ENCODE measurements at places on chromosomes 13 and 19.

DNA sequence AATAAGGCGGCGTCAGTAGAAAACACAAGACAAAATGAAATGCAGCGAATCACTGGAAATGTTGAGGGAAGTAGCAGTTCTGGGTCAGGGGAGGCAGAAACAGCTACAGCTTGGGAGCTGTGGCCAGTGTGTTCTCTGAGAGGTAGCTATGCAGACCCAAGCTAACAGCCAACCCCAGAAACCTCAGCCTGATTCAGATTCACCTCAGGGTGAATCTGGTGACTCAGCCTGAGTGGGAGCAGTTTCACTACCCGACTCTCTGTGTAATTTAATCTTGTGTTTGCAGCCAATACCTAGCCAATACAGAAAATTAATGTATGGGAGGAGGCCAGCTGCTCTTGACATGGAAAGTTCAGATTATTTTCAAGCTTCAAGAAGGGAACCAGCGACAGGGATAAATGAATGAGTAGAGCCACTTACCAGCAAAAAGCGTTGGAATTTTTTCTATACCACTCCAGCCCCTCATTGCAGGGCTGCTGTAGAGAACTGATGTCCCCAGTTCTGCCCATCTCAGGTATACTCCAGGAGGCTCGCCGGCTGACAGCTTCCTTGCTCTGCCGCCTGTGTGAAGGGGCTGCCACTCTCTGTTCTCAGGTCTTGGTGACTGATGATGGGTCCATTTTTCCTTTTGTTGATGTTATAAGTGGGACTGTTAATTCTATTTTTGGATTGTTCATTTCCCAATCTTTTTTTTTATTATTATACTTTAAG is 8.9 kb downstream of the IGFL3 start:
- DNase-seq, result no peak

DNA sequence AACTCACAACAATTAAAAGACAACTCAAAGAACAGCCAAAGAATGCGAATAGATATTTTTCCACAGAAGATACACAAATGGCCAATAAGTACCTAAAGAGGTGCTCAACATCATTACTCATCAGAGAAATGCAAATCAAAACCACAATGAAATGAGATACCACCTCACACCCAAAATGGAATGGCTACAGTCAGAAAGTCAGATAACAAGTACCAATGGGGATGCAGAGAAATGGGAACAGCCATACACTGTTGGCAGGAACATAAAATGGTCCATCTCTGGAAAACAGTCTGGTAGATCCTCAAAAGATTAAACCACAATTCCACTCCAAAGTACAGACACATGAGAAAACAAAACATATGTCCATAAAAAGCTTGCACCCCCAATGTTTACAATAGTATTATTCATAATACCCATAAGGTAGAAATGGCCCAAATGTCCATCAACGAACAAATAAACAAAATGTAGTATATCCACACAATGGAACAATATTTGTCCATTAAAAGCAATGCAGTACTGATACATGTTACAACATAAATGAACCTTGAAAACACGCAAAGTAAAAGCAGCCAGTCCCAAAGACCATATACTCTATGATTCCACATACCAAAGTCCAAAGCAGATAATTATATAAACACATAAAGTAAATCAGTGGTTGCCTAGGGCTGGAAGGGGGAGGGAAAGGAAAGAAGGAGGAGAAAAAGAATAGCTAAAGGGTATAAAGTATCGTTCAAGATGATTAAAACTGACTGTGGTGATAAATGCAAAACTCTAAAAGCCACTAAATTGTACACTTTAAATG is 19.6 kb downstream of the USP12 start:
- no peak for DNase-seq

- DNase-seq, result no peak
Measured at GRCh38 chr13:69324090-69324886, 783.3 kb upstream of the ATXN8OS start.

GRCh38 chr13:102028868-102029267 is 373.0 kb downstream of the FGF14 start:
- DNase-seq, result no peak

- no peak for DNase-seq
Measured at GRCh38 chr19:50312967-50313811, 16.0 kb downstream of the KCNC3 start.

DNA sequence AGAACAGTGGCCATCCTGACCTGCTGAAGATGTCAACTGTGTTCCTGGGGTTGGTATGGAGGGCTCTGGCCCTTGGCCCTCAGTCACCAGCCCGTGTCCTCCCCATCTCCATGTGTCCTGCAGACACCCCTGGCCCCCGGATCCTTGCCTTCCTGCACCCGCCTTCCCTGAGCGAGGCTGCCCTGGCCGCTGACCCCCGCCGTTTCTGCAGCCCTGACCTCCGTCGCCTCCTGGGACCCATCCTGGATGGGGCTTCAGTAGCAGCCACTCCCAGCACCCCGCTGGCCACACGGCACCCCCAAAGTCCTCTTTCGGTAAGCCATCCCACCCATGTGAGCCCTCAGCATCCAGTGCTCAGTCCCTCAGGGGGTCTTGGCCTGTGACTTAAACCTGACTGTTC is 24.8 kb downstream of the HIF3A start:
- DNase-seq, result no peak

- DNase-seq, result no peak
Measured at GRCh38 chr13:75770592-75771011, 134.5 kb downstream of the LMO7 start.

DNA sequence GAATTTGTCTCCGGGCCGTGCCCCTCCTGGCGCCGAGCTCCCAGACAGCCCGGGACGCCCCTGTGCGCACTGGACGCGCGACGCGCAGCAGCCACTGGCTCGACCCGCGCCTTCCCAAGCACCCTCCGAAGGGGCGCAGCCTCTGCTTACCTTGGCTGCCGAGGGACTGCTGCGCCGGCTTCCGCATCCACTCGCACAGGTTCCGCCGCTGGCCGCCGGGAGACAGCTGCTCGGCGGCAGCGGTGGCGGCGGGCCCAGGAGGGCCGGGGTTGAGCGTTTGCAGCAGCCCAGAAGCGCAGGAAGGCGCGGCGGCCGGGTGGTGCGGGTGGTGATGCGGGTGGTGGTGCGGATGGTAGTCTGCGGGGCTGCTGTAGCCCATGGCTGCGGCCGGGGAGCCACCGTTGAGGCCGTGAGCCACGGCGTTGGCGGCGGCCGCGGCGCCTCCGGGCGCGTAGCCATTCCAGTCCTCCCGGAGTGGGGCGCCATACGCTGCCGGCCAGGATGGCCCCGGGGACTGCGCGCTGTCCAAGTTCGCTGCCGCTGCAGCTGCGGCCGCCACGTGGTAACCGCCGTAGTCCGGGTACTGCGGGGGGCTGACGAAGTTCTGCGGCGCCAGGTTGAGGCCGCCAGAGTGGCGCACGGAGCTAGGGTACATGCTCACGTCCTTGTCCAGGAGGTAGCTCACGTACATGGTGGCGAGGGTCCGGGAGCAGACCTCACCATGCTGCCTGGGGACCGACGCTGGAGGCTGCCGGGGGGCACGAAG is 616 bp downstream of the CDX2 start:
- no peak for DNase-seq

DNA sequence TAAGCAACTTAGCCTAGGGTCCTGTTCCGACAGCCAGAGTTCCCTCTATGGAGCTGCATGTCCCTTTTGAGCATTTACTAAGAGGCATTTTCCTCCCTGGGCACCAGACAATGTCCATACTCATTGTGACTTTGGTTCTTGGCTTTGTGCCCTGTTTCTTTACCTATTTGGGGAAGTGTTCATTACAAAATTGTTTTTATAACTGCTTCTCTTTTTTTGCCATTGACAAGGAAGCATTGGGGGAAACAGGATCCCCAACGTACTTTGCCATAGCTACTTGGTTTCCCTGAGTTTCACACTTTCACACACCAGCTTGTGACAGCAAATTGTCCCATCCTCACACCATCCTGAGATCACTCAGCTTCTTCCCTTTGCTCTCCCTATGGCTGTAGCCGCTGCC is 81.1 kb upstream of the SIAH3 start:
- no peak for DNase-seq

DNA sequence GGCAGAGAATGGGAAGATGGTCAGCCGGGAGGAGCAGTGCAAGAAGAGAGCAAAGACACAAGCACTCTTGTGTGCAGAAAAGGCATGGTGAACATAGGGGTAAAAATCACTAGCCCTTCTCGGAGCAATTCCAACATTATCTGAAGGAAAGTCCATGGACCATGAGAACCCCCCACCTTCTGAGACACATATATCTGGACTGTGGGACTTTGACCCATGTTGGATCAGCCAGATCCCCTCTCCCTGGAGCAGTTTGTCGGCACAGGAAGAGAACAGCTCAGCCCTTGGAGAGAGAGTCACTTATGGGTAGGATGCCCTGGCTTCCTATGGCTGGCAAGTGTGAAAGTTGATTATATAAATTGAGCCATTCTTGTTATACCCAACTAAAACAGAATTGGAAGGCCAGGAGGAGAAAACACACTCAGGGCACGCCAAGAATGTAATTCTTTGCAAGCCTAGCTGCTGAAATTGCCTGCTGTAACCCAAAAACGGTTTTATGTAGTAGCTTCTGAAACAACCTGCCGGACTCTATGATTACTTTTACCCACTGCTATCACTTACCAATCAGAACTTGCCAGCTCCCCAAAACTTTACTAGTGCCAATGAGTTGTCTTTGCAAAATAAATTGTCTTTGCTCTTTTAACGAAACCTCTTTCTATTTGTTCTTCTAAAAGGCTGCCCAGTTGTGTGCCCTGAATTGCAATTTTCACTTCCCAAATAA is 62.8 kb upstream of the ZNF599 start:
- DNase-seq, result no peak

- DNase-seq, result no peak
Measured at GRCh38 chr19:45351401-45351952, 10.9 kb downstream of the KLC3 start.

- DNase-seq, result no peak
Measured at GRCh38 chr19:8393192-8393870, 3.2 kb downstream of the RAB11B start.

- no peak for DNase-seq
Measured at GRCh38 chr13:99590519-99591011, 89.3 kb downstream of the TM9SF2 start.

DNA sequence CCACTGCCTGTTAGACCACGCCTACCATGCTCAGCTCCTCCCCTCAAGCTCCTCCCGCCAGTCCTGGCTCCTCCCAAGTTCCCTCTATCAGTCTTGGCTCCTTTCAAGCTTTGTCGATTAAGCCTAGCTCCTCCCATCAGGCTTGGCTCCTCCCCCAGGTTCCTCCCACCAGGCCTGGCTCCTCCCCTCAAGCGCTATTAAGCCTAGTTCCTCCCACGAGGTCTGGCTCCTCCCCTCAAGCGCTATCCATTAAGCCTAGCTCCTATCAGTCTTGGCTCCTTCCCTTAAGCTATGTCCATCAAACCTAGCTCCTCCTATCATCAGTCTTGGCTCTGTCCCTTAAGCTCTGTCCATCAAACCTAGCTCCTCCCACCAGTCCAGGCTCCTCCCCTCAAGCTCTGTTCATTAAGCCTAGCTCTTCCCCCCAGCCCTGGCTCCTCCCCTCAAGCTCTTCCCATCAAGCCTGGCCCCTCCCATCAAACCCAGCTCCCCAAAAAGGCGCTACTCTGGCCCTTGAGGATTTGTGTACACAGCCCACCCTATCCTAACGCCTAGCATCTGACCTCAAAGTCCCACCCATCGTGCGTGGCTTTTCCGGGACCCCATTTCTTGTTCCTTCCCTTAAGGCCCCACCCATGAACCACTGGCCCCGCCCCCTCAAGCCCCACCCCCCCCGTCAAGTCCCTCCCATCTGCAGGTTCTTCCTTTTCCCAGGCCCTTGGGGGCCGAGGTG is 10.0 kb downstream of the CAMSAP3 start:
- no peak for DNase-seq

GRCh38 chr13:41039746-41040145 is 20.6 kb upstream of the ELF1 start:
- no peak for DNase-seq

GRCh38 chr19:51333836-51334460 is 8.0 kb downstream of the VSIG10L start:
- no peak for DNase-seq

GRCh38 chr13:63463782-63464610 is 2048.3 kb upstream of the PCDH20 start:
- no peak for DNase-seq

DNA sequence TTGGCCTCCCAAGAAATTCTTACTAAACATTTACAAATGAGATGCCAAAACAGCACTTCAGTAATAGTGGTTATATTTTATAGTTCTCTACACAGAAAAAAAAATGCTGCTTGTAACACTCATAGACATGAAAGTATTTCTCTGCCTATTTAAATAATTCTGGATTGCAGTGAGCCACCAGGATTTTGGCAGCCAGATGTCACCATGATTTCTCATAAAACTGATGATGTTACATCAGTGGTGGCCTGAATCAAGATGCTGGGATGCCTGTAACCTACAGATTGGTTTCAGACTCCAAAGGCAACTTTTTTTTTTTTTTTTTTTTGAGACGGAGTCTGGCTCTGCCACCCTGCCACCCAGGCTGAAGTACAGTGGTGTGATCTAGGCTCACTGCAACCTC is 2.7 kb upstream of the CAPS start:
- no peak for DNase-seq

- DNase-seq, result no peak
Measured at GRCh38 chr19:52748336-52748950, 13.6 kb upstream of the ZNF611 start.

GRCh38 chr19:16649734-16650133 is 10.2 kb downstream of the SMIM7 start:
- no peak for DNase-seq

DNA sequence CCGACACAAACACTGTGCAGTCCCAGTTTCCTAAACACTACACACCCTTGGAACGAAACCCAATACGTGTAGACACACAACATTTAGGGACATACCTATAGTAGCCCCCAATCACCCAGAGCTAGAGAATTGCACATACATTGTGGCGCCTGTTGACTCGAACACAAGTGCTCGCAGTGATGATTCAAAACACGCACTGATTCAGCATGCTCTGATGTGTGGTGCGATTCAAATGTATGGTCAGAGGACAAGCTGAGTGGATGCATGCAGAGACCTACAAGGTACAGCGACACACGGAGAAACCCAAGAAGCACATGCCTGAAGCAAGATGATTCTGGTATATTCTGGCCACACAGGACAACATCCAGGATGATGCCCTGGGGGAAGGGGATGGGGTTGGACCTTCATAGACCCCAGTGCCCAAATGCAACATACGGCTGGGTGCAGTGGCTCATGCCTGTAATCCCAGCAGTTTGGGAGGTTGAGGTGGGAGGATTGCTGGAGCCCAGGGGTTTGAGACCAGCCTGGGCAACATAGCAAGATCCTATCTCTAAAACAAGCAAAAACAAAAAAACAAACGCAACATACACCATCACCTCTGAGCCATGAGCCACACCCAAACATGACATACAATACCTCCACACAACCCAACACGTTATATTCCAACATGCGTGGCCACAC is 997 bp upstream of the KCNN4 start:
- DNase-seq, result no peak

- DNase-seq, result no peak
Measured at GRCh38 chr13:101949681-101950080, 452.2 kb downstream of the FGF14 start.

GRCh38 chr19:47414469-47414868 is 4.9 kb downstream of the MEIS3 start:
- DNase-seq, result no peak

Measured in T-helper 17 cell (primary cell).